Fibroblast of skin of left biceps (primary cell): ENCODE measurements at places on chromosomes 1 and 21.
A peak's percentile ranks its signal among the peaks of the same experiment; 100 is the strongest.

DNA sequence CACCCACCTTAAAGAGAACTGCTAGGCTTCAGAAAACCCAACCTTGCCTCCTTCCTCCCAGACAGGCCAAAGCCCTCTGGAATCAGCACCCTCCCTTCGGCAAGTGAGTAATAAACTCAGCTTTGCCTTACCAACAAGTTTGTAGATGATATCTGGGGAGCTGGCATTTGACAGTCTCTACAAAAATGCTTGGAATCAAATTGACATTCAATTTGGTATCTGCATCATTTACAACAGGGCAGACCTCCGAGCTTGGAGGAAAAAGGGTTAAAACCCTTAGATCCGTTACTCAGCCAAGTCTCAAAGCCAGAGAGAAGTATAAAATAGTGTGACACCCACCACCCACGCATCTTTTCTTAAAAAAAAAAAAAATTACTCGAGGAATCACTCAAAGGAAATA lies 149.3 kb upstream of the EDN2 start:
- no peak for DNase-seq

- no peak for DNase-seq
Observed at GRCh38 chr1:245797592-245798348, 643.0 kb downstream of the KIF26B start.

DNA sequence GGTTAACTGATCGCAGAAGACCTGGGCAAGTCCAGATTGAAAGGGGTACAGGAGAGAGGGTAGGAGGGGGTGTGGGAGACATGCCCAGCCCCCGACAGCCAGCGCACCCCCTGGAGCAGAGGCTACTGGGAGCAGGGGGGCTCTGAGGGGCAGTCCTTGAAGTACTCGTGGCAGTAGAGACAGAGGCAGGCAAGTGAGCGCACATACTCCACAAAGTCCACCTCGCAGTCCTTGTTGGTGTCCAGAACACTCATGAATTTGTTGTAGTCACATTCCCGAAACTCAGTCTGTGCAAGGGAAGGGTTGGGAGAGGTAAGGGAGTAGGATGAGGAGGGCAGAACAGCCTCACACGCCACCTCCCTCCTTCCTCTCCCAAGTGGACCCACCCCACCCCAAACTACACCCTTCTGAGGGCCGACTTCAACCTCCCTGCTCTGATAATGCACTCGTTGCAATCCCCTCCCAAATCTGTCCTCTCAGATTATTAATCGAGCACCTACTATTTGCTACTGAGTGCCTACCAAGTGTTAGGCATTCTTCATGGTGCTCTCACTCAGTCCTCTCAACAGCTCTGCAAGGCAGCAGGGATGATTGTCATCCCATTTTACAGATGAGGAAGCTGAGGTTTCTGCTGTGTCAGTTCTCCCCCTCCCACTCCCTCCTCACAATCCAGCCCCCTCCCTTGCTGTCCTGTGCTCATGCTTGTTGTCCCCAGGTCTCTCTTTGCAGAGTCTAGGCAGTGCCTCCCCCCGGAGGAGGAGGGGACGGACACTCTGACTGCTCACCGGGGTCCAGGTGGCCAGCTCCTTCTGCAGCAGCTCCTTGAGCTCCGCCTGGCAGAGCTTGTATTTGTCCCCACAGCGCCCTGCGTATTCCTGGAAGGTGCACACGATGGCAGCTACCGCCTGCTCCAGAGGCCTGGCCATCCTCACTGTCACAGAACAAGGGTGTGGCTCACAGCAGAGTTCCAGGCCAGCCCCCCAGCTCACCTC lies 1.2 kb downstream of the S100A3 start:
- no peak for DNase-seq

DNA sequence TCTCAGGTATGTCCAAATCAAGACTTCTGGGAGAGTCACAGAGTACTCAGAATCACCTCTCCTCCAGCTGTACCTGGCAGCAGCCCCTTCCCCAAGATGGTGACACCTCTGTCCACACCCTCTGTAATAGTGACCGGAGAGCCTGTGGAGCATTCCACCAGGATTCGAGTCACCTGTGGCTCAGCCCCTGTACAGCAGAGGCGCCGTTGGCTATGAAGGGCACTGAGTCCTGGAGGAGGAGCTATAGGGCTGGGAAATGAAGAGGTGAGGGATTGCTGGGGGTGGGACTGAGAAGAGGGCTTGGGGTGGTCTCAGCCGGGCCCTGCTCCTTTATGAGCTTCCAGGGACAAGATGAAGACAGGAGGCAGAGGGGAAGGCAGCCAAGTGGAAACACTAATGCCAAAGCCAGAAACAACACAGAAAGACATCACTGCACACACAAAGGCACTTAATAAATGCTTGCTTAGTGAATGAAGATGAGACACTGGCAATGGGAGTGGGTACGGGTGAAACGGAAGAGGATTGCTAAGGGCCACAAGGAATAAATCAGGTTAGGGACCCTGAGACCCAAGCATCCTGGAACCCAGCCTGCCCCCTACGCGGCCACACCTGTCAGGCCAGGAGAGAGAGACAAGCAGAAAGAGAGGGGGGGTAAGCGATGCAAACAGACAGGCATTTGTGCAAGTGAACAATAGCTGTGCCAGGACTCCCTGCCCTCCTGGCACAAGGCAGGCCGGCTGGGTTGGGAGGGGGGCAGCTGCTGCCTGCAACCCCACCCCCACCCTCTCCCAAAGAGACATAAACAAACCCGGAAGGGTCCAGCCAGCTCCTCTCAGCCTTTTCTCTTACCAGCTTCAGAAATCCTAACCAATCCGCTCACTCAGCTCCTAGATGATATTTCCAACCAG lies 3.9 kb downstream of the ARHGEF2 start:
- DNase-seq: no peak

DNA sequence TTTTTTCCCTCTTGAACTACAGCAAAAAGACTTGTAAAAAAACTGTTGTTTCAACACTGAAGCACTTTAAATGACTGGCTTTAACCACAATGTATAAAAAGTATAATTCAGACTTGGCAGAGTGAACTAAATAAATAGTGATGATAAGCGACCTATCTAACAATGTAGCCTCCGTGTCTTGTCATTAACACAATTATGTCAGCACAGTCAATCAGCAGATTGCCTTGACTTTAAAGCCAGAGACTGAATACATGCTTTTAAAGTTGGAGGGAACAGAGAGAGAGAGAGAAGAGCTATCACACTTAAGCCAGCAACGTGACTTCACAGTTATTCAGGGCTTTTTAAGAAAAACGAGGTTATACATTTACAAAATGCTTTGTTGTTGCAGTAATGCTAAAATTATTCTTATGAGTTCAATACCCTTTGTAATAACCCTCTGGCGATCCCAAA lies 378.1 kb downstream of the LMO4 start:
- DNase-seq: peak; percentile 23

- no peak for DNase-seq
Observed at GRCh38 chr21:33962290-33962689, 46.7 kb upstream of the ATP5PO start.

DNA sequence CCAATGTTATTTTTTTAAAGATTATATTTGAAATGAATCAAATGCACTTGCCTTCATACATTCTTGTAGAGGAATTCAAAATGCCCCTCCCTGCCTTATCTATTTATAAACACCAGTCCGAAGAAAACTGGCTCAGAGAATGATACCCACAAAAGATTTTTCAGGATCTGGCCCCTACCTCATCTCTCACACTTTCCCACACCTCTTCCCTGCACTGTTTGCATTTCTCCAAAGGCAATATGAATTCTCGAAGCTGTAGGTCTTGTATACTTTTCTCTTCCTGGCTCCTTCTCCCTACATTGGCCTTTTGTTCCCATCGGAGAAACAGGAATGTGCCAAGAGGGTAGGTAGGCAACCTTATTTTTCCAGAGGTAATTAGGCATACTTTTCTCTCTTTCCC lies 12.0 kb upstream of the CCDC190 start:
- DNase-seq: no peak

GRCh38 chr1:223628233-223629125 lies 37.0 kb downstream of the CAPN8 start:
- no peak for DNase-seq

DNA sequence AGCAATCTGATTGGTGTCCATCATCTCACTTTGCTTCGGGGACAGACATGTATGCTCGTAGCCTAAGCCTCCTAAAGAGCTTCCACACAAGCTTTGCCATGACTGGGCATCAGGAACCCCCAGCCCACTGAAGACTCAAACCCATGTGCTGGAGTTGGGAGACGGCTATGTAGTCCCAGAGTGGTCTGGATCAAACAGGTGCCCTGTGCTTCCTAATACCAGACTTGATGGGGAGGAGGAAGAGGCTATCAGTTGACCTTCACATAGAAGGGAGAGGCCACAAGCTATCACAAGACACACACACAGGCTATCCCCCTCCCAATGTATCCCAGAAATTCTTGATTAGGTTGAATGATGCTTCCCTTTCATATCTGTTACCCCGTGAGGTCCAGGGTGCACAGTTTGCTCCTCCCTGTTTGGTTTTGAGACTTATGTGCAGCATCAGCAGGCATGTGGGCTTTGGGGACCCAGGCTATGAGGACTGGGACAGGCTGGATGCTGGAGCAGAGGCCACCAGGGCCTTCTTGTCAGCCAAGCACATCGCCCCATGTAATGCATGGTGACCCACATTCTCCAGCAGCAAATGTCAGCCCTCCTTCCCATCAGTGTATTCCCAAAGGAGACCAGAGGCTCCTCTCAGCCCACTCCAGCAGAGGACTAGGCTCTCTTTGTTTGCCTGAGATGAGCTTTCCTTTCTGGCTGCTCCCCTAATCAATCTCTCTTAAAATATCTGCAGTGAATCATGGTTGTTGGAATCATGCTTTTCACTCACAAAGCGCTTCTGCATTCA lies 159.8 kb downstream of the GRIK3 start:
- DNase-seq: no peak

DNA sequence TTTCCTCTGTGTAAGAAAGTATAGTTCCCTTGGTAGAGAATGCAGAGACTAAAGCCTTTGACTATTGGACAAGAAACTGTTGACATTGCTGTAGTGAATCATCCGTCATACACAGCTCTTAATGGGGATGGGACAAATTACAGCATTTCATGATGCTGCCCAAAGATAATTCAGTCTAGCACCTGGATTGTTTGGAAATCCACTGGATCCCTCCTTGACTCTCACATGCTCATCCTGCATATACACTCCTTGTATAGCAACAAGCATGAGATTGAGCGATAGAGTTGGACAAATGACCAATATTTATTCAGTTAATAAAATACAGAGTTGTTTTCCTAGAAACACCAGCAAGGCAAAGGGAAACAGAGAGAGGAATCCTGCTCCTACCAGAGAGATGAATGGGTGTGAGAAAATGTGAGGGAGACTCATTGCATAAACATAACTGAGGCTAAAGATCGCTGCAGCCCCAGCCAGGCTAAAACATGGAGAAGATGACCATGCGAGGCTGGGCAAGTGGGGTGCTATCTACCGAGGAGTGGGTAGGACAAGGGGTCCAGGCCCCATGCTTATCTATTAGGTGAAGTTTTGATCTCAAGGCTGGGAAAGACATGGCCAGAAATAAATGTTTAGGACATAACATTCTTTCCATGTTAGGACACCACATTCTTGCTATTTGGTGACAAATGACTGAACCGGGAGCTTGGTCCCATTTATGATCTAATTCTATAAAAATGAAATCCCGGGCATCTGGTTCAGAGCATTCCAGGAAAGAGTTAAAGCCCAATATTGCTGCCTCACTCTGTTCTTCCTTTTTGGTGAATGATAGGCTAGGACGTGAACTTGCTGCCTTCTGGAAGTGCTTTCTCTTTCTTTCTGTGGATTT lies 153.2 kb downstream of the TGFB2 start:
- DNase-seq: no peak

- no peak for DNase-seq
Observed at GRCh38 chr1:89611721-89612120, 21.2 kb upstream of the LRRC8C start.

DNA sequence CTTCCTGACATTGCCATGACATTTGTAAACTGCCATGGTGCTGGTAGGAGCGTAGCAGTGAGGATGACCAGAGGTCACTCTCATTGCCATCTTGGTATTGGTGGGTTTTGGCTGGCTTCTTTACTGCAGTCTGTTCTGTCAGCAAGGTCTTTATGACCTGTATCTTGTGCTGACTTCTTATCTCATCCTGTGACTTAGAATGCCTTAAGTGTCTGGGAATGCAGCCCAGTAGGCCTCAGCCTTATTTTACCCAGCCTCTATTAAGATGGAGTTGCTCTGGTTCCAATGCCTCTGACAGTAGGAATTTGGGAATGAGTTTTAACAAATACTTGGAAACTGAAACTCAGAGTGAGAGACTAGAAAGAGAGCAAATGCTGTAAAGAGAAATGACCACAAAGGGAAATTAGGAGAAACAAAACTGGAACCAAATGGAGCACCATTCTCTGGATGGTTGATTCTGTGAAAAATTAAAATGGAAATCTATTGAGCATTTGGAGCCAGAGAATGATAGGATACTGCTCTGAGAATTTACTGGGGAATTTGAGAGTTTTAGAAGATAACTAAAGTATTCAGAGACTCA lies 50.1 kb upstream of the RHOU start:
- no peak for DNase-seq
